NCI-H774 (cell line): ENCODE measurements at places on chromosomes 16 and 17.
A peak's percentile ranks its signal among the peaks of the same experiment; 100 is the strongest.

- no peak for DNase-seq
Measured at GRCh38 chr17:7972131-7972785, 30.2 kb upstream of the GUCY2D start.

DNA sequence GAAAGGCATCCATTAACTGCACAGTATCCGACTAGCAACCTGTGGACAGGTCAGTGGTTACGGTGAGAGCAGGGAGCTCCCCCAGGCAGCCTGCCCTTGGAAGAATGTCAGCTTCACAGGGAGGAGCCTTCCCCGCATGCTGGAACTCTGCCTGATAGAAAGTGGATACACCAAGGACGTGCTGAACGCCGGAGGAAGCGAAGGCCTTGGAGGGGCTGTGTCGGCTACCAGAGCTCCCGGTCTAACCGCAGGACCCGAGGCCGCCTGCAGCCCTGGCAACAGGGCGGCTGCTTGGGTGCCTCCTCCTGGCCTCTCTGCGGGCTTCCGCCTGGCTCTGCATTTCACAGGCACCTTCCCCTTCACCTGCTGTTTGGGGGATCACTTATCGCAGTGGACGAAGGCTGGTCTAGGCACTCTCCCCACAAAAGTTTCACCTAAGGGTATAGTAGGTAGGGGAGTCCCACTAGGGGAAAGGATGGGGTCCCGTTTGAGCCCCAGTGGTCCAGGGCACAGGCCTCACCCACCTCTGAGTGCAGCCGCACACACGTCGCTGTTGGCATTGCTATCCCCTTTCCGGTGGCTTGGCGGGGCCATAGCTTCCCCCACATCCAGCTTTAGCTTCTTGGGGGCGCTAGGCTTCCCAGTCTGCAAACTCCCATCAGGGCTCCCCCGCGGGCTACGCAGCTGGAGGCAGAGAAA is 29.8 kb downstream of the PELP1 start:
- DNase-seq = no peak

- DNase-seq = no peak
Measured at GRCh38 chr16:30546115-30546514, 11.5 kb upstream of the ZNF747 start.

GRCh38 chr17:18025241-18025944 is 13.6 kb downstream of the ATPAF2 start:
- DNase-seq = no peak

DNA sequence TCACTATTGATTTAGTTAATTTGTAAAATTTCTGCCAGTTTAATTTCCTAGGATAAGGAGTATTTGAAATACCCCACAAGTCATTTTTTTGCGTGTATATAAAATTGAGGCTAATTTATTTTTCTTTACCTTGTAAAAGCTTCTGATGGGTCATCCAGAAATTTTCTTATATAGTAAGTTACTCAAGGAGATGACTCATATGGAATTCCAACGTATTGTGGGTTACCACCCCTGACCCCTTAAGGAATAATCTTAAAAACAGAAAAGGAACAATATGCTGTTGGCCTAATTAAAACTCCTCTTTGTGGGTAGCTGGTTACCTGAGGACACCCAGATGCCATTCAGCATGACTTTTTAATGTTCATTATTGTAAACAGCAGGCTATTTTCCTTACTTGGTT is 13.6 kb downstream of the HEATR6 start:
- DNase-seq = no peak

GRCh38 chr17:1488826-1489270 is 3.6 kb downstream of the MYO1C start:
- DNase-seq = no peak

DNA sequence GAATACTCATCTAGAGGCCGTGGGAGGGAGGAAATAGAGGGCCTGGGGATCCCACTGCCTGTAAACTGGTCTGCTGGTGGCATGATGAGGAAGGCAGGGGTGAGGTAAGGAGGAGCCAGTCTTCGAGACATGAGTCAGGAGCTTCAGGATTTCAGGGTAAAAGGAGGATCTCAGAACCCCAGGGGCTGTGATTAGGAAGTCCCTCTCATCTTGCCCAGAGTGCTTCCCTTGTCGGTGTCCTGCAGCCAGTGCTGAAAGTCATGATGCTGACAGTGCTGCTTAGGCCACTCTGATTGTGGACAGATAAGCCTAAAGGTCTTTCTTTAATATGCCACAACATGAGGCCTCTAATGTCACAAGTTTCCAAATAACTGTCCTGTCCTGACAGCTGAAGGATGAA is 29.6 kb downstream of the COG4 start:
- no peak for DNase-seq

GRCh38 chr17:15957206-15957605 is 12.3 kb downstream of the ADORA2B start:
- DNase-seq = no peak

DNA sequence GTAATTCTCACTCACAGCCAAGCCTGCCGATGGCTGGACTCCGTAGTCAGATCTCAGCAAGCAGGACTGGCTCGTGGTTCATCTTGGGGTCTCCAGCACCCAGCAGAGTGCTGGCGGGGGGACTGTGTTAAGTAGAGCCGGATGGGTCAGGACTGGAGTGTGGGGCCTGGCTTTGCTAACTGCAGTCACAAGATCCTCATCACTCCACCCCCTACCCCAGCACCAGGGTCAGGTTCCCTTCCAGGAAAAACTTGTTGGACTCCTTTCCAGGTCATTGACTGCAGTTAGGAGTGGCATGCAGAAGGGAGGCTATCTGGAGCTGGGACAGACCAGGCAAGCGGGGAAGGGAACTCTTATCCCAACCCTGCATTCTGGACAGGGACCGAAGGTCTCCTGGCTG is 6.0 kb downstream of the CIITA start:
- DNase-seq = no peak

DNA sequence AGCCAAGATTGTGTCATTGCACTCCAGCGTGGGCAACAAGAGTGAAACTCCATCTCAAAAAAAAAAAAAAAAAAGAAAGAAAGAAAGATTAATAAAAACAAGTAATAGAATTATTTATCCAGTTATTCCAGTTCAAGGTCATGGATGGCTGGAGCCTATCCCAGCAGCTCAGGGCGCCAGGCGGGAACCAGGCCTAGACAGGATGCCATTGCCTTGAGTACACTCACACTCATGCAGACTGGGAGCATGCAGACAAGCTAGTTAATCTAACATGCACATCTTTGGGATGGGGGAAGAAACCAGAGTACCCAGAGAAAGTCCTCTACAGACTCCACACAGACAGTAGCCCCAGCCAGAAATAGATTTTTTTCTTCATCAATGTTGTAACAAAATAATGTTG is 17.9 kb downstream of the PDP2 start:
- no peak for DNase-seq

DNA sequence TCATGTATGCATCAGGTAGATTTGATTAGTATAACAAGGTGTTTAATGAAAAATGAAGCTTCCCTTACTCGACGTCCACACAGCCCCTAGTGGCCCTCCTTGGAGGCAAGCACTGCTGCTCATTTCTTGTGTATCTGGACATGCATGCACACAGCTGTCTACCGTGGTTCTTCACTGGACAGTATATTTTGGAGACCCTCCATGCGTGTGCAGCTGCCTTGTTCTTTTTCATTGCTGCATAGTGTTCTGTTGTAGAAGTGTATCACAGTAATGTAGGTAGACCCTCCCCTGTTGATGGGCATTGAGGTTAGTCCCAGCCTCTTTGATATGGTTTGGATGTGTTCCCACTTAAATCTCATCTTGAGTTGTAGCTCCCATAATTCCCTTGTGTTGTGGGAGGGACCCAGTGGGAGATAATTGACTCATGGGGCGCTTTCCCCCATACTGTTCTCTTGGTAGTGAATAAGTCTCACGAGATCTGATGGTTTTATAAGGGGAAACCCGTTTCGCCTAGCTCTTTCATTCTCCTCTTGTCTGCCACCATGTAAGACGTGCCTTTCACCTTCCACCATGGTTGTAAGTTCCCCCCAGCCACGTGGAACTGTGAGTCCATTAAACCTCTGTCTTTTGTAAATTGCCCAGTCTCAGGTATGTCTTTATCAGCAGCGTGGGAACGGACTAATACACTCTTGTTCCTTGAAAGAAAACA is 6.3 kb downstream of the CMIP start:
- DNase-seq = no peak

DNA sequence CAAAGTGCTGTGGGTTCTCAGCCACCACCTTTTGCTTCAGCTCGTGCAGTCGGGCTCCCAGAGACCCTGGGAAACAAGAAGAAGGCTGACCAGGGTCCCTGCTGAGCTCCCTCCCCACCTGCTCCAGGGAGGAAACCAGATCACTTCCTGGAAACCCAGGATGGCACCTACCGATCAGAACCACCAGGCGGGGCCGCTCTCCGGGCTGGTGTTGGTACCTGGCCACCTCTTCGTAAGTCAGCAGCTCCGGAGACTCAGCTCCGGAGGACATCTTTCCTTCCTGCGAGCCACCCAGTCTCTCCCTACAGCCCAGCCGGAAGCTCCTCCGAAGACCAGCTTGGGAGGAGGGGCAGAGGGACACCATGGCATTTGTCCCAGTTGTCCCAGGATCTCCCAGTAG is 18.9 kb downstream of the MPP3 start:
- no peak for DNase-seq

DNA sequence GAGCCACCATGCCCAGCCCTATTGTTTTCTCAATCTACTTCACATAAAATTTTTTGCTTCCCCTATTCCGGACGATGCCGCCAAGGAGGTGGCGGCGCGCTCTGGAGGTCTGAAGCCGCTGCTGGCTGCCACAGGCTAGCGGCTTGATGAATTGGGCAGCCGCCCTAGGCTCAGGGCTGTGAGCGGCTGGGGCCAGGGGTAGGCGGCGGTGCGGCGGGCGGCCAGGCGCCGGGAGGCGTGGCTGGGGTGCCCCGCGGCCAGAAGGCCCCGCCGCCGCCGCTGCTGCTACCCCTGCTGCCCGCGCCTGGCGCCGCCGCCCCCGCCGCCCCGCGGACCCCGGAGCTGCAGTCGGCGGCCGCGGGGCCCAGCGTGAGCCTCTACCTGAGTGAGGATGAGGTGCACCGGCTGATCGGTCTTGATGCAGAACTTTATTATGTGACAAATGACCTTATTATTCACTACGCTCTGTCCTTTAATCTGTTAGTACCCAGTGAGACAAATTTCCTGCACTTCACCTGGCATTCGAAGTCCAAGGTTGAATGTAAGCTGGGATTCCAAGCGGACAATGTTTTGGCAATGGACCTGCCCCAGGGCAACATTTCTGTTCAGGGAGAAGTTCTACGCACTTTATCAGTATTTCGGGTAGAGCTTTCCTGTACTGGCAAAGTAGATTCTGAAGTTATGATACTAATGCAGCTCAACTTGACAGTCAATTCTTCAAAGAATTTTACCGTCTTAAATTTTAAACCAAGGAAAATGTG is 41.7 kb downstream of the ANKFY1 start:
- no peak for DNase-seq

GRCh38 chr16:48540222-48540900 is 69.6 kb downstream of the N4BP1 start:
- no peak for DNase-seq

GRCh38 chr16:78438219-78438618 is 338.8 kb downstream of the WWOX start:
- no peak for DNase-seq

- no peak for DNase-seq
Measured at GRCh38 chr16:31080756-31081419, 6.7 kb downstream of the ZNF646 start.

GRCh38 chr16:26382586-26382985 is 684.1 kb upstream of the C16orf82 start:
- DNase-seq = peak; percentile 18

DNA sequence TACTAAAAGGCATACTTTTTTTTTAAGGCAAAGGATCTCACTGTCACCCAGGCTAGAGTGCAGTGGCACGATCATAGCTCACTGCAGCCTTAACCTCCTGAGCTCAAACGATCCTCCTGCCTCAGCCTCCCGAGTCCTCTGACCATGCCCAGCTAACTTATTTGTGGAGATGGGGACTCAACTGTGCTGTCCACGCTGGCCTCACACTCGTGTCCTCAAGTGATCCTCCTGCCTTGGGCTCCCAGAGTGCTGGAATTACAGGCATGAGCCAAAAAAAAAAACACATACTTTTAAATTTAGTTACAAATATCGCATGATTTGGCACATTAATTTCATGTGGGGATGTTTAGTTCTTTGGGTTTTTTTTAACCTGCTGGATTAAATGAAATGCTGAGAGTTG is 207.7 kb upstream of the CHMP6 start:
- DNase-seq = no peak

- DNase-seq = no peak
Measured at GRCh38 chr17:66423056-66423955, 120.9 kb downstream of the PRKCA start.

DNA sequence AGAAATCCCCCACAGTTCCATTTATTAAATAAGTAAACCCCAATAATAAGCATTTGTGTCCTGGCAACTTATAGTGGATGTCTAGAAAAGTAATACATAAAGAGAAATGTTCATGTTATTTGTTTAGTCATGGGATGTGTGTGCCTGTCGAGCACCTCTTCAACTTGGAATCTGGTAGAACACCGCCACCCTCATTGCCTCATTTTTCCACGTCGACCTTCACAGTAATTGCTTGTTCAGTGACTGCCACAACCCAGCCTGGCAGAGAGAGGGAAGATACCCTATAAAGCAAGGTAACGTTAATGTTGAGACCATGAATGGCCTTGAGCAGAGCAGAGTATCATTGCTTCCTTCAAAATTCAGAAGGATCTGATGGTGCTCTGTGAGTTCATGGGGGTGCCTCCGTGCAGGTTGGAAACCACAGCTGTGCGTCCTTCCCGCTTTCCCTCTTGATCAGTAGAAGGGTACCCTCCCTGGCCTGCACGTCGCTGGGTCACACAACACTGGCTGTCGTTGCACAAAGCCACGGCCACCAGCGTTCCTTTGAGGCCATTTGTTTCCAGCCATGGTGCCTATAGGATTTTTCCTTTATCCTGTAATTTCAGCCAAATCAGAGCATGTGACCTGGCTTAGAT is 3.7 kb upstream of the DNASE1 start:
- no peak for DNase-seq

DNA sequence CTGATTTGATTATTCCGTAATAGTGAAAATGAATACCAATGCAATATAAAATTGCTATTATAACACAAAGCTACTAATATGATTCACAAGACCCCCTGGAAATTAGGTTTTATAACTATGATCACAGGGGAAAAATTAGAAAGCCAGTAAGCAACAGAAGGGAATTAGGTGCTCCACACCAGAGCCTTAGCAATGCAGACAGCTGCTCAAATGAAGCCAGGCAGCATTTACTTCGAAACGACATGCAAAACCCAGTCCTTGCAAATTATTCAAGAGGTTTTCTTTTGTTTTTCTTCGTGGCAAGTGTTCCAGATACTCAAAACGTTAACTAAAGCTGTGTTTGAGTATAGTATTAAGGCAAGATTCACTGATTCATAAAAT is 47.9 kb downstream of the TOX3 start:
- no peak for DNase-seq

GRCh38 chr16:53142823-53143568 is 88.2 kb downstream of the CHD9 start:
- no peak for DNase-seq
